ENCODE measurements at places on chromosomes 5 and 9.
A peak's percentile ranks its signal among the peaks of the same experiment; 100 is the strongest.

GRCh38 chr9:95273369-95274022 lies 44.0 kb downstream of the FANCC start:
- DNase-seq, result no peak

GRCh38 chr9:96620832-96621269 lies 1.2 kb upstream of the CDC14B start:
- DNase-seq, result no peak

DNA sequence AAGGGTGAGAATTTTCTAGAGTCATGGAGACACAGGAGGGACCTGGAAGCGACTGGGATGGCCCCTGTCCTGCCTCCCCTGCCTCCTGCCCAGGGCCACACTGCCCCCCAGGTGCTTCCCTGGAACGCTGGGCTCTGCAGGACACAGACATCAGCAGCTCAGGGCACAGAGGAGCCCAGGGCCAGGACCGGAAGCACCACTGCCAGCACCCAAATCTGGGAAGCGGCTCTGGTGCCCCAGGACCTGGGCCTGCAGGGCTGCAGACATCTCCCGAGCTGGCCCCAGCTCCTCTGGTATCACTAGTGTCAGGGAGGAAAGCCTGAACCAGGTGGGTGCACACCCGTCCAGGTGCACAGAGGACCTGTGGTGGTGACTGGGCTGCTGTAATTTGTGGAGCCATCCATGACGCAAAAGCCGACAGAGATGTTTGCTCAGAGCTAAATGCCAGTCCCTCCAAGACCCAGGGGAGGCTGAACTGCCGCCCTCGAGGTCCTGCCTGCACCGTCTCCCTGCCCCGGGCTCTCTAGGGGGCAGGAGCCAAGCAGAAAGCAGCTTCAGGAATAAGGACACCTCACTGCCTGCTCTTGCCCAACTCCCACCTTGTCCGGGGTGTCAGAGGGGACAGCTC lies 46.0 kb upstream of the SIMC1 start:
- no peak for DNase-seq

DNA sequence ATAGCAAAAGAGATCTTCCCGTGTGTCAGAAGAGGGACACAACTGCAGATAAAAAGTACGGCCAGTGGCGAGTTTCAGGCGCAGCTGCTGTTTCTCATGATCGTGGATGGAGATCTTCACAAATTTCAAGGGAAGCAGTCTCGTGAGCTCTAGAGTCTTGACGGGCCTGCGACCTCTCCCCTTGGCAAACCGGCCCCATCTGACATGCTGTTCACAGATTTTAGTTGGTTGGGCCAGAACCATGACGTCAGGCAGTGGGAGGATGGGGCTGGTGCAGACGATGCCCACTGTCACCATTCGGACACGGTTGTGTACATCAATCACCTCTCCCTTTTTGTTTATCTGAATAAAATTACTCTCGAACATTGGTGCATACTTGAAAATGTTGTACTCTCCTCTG lies 396 bp downstream of the GARIN3 start:
- DNase-seq, result peak; percentile 50

- DNase-seq, result no peak
Measured at GRCh38 chr5:179621551-179622214, 1.8 kb downstream of the HNRNPH1 start.

GRCh38 chr9:11097020-11097419 lies 484.2 kb upstream of the PTPRD start:
- DNase-seq, result no peak

GRCh38 chr9:106861640-106862109 lies 1.3 kb upstream of the ZNF462 start:
- DNase-seq, result no peak

GRCh38 chr9:22039258-22039657 lies 30.2 kb upstream of the CDKN2B start:
- no peak for DNase-seq

Measured in activated CD8-positive, alpha-beta memory T cell treated with anti-CD3 and anti-CD28 coated beads, Interleukin-2, amount 50 U/mL, for 48 hours (primary cell).